Stimulated activated CD4-positive, alpha-beta T cell treated with anti-CD3 and anti-CD28 coated beads, Interleukin-2, amount 100 ng/mL, for 48 hours (primary cell): ENCODE measurements at places on chromosomes 2 and 18.

DNA sequence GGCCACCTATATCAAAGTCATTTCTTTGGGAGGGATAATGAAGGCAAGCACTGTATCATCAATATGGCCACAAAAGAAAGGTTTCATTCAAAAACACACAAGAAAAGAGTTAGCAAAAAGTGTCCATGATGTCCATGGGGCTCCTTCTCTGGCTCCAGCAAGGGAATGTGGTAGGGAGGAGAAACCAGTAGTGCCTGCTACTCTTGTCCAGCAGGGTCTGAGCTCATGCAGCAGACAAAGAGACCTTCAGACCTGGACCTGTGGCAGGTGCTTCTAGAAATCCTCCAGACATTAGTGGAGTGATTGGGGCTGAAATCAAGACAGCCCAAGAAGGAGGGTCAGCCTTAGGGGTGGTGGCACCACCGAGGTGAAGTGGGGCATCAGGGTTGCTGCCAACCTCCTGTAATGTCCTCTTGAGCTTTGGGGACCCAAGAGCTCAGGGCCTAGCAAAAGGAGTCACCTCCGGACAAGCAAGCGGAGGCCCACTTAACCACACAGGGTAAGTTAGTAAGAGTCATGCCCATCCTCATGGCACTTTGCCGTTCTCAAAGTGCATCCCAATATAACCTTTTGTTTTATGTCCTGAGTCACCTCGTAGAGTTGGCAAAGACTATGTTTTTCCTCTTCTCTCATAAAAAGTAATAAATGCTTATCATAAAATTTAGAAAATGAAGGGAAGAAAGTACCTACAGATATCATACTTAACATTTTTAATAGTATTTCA, 112.6 kb upstream of the YPEL5 start:
- DNase-seq, result no peak

DNA sequence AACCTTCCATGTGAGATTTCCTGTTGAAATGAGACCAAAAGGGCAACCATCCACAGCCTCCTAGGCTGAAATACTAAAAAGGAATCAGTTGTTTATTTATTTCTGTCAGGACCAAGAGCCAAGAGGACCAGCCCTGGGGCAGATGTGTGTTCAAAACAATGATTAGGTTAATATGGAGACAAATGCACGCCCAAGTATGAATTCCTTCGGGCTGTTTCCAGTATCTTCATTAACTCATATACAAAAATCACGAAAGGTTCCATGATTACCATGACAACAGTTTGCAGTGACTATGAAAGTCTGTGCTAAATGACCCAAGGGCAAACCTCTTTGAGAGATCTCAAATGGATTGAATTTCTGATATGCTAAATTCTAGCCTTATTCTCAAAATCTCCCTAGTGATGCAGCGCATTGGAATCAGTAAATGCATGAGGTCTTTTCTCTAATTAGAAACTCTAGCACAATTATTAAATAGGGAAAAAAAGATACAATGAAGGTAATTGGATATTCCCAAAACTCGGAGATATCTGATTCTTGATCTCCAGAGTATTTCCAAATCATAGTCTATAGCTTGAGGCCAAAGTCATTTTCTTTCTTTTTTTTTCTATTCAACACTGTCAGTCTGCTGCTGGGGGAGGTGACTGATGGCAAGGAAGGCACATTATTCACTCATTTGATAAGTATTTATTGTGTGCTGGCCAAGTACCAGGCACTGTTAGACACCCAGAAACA, 35.6 kb downstream of the VIT start:
- DNase-seq, result no peak

DNA sequence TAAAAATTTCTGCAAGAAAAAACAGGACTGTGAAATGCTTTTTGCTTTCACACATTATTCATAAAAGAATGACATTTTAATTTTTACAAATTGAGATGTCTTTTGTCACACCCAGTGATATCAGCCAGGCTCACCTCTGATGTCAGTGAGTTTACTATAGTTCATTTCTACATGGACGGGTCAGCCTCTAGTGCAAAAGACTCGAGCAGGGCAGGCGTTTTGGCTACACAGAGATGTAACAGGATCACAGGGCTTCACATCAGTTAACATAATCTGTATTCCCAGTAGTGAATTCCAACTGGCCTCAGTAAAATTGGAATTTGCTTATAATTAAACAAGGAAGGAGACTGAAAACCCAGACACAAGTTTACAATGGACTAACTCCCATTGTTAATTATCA, 275.6 kb upstream of the ZSWIM2 start:
- DNase-seq, result no peak

GRCh38 chr2:114464961-114465706, 22.7 kb downstream of the DPP10 start:
- no peak for DNase-seq
